GDM1 (cell line): ENCODE measurements at places on chromosomes 5 and 9.

DNA sequence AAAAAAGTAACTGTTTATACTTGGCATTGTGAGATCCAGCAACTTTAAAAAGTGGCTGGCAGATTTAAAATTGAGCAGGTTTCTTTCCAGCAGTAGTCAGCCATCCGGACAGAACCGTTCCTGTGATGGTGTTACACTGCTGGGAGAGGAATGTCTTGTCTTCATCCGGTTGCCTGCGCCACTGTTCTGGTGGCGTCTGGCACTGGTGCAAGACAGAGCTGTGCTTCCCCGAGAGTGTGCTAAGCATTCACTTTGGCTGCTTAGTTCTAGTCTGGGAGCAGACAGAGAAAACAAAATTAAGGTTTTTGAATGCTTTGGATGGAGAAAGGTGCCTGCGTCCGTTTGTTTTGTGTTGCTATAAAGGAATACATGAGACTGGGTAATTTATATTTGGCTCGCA lies 35.5 kb upstream of the CREBRF start:
- no peak for DNase-seq

GRCh38 chr5:59487772-59488729 lies 405.5 kb downstream of the PDE4D start:
- no peak for DNase-seq

GRCh38 chr5:175610898-175611297 lies 47.0 kb upstream of the HRH2 start:
- DNase-seq, result no peak

- DNase-seq, result no peak
These were observed 70.1 kb downstream of the RIC1 start for GRCh38 chr9:5698810-5699556.

GRCh38 chr9:134492721-134493460 lies 148.7 kb upstream of the COL5A1 start:
- DNase-seq, result no peak

- DNase-seq, result no peak
These were observed 202.8 kb downstream of the DMRTA1 start for GRCh38 chr9:22649384-22649783.

- DNase-seq, result no peak
These were observed 28.5 kb downstream of the TBC1D2 start for GRCh38 chr9:98226957-98227356.
